ENCODE measurements at places on chromosomes 5 and 9.

- no peak for DNase-seq
These were observed 152.9 kb upstream of the PHYKPL start for GRCh38 chr5:178385496-178385890.

DNA sequence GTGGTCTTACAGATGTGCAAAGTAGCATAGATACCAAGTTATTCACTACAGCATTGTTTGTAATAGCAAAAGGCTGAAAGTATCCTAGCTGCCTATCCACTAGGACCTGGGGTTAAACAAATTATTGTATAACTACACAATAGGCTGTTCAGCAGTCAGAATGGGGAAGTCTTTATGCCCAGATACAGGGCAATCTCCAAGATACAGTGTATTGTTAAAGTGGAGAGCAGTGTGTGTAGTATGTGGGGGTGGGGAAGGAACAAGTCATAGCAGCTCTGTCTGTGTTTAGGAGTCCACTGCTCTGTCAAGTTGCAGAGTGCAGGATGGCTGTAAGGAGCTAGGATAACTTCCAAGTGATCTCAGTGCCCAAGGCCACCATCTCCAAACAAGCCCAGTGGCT is 5.5 kb downstream of the PCYOX1L start:
- DNase-seq: no peak

DNA sequence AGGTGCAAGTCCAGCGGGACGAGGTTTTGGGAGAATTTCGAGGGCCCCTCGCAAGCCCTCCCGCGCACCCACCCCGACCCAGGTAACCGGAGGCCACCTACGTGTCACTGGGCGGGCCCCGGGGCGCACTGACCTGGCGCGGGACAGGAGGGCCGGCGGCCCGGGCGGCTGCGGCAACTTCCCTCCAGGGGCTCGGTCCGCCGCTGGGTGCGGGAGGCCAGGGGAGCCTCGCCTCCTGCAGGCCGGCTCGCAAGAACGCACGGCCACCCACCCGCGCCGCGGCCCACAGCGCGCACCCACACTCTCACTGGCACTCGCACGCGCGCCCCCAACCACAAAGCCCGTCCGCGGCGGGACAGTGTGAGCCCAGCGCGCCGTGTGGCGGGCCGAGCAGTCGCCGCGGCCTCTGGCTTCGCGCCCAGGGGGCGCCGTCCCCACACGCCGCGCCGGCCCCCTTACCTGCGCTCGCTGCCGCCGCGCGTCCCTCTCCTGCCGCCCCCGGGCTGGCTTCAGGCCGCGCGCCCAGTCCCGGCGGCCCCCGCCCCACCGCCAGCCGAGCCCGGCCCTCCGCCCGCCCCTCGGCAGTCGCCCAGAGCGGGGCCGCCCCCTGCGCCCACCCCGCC is 451 bp downstream of the LPAR1 start:
- peak; percentile 25 for DNase-seq

GRCh38 chr9:115106001-115106400 is 12.0 kb downstream of the TNC start:
- DNase-seq: no peak

DNA sequence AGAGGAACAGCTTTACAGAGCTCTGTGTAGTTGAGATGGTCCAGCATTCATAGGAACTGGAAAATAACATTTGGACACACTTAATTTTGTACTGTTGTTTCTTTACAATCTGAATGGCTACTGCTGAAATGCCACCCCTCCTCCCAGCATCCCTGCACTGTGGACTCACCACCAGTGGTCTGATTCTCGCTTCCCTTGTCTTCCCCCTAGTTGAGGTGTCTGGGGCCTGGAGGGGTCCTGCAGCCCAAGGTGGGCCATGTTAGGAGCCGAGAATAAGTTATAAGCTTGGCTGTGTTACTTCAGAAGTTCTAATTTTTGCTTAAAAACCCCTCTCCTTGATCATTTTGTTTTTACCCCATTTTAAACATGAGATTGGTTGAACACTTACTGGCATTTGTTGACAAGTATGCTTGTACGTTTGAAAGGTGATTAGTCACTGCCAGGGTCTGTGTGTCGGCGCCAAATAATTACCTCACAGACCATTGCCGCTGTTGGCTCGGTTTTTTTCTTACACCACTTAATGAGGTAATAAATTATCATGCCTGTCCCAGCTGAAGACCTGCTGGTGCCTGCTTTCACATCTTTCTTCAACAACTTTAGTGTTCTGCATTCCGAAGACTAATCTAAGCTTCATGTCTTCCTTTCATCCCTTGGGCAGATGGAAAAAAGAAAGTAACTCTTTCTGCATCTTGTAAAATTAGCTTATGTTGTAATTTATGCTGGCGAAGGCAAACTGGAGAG is 65.8 kb downstream of the MCCC2 start:
- DNase-seq: no peak

GRCh38 chr9:1231998-1232919 is 182.1 kb downstream of the DMRT2 start:
- DNase-seq: no peak

DNA sequence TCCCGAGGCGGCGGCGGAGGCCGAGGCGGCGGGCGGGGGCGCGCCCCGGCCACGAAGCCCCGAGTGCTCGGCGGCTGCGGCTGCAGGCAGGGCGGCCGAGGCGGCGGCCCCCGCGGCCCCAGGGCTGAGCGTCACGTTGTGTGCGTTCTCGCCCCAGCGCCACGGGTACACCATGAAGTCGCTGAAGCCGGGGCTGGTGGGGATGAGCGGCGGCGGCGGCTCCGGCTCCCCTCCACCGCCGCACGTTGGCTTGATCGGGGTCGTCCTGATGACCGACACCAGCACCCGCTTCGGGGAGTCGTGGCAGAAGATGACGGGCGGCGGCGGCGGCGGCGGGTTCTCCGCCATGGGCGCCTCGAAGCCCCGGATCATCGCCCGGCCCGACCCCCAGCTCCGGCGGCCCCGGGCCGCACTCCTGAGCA is 498 bp downstream of the ZNF367 start:
- DNase-seq: no peak

DNA sequence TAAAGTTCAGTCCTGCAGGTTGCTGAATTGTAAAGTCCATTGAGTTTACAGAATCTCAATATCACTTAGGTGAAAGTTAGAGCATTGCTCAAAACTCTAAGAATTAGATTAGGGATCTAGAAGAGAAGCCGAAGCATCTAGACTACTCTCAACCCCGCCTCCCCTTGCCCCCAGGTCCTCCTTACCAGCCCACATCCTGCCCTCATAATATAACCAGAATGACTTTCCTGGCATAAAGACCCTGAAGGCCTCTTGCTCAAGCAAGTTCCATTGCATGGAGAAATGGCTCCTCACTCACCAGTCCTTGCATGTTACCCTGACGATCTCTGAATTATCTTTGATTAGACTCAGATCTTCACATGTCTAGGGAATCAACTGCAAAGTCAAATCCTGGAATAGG is 78.8 kb downstream of the SPATA31C2 start:
- no peak for DNase-seq

DNA sequence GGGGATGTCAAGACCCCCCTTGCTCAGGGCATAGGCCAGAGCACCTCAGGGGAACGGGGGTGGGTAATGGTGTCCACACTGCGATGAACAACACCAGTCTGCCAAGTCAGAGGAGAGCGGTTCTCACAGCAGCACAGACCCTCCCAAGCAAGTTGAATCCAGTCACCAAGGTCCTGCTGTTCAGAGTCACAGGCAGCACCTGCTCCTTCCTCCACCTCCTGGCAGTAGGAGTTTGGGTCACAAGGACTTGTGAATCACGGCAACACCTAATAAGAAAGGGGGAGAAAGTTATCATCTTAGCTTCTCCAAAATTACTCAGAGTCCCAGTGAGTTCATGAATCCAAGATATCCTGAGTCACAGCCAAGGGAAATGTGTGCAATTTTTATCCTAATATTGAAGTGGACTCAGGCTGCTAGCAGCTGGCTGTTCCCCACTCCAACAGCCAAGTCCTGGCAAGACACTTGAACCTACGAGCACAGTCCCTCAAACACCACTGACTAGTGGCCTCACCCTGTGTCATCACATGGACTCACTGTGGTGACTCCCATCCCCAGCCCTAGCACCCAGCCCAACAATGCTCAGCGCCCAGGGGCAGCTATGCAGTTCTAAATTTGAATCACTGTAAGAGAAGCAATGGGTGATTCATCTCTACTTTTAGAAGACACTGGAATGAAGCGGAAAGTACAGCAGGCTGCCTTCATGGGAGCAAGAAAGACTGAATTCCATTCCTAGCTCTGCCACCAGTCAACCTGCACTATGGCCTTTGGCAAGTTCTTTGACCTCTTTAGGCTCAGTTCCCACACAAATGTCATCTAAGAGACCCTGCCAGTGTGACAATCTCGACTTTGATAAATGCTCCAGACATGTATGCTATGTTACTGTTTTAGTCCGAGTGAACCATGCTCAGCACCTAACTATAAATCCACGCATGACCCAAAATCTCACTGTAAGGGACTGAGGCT is 113.7 kb downstream of the KLHL3 start:
- no peak for DNase-seq

GRCh38 chr9:113854310-113854709 is 21.8 kb upstream of the ZNF618 start:
- DNase-seq: no peak

DNA sequence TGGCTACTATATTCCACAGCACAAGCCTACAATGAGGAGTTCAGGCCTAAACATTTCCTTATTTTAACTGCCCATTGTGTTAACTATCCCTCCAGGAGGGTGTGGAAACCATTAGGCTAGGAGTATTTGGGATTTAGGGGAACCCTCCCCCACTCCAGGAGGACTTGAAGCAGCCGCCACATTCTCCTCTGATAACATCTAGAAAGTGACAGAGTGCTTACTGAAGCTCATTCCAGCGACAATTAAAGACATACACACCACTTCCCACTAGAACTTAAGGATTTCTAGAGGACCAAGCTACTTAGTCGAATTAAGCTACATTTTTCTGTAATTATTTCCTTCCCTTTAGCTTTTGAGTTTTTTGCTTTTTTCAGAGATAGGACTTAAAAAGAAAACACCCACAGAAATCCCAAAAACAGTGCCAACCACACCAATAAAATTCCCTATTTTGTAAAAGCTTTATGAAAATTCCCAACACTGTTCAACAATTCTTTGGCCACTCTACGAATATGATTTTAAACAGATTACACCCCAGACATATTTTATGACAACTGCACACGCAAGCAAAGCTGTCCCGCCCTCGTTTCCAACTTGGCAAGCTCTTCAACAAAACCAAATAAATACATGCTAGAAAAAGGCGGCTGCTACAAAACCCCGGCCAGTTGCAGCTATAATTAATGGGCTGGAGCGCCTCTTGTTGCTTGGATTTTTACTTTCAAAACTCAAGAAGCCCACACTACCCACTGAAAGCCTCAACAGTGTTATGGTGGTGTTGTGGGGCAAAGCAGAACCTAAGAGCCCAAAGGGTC is 4.5 kb downstream of the ROR2 start:
- no peak for DNase-seq

- peak; percentile 42 for DNase-seq
These were observed 382.6 kb downstream of the ADGRV1 start for GRCh38 chr5:90941002-90941720.

- DNase-seq: no peak
These were observed 1.4 kb downstream of the ETF1 start for GRCh38 chr5:138541511-138542179.

- DNase-seq: no peak
These were observed 1864.1 kb downstream of the EFNA5 start for GRCh38 chr5:105806596-105806995.

- DNase-seq: no peak
These were observed 6.3 kb downstream of the CEP72 start for GRCh38 chr5:618450-618849.

DNA sequence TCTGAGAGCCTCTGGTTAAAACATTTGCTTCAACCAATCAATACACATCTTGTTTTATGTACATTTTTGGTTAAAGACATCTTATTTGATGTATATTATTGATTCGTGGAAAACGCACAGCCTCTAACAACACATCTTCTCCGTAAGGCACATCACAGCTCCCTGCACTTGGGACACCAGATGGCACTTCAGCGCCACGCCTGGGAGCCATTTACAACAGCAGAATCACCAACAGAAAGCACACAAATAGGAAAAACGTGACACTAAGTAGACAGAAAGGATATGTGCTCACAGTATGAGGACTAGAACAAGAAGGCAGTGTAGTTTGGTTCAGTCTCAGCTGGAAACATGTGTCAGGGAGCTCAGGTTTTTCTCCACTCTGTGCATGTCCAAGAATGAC is 199.7 kb downstream of the ROR2 start:
- no peak for DNase-seq

DNA sequence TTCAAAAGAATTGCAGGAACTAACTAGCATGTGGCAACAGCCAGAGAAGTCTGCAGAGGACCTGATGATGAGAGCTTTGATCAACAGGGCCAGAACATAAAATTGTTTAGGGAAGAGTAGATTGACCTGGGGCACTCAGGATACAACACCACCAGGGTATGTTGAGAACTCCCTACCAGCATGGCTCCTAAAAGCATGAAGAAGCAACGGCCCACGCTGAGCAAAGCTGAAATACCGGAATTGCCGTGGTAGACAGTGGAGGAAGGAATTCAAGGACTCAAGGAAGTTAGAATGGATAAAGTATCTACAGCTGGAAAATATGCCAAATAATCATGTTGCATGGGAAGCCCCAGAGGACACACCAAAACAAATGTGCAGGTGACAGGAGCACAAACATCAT is 31.6 kb downstream of the DROSHA start:
- no peak for DNase-seq

DNA sequence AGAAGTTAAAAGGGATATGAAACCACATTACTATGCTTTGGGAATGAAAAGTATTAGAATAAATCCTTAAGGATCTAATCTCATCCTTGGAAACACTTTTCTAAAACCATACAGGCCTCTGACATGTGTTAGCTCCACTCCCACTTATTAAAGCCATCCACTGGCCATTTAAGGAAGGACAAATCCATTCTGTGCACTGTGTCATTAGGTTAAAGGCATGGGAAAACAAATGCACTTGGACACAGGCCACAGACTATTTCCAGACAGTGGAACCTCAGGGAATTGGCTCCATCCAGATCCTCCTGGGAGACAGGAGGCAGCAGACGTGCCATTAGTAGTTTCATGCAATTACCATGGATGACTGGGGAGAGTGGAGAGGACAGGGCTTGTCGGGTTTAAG is 454.9 kb downstream of the ENC1 start:
- DNase-seq: no peak

DNA sequence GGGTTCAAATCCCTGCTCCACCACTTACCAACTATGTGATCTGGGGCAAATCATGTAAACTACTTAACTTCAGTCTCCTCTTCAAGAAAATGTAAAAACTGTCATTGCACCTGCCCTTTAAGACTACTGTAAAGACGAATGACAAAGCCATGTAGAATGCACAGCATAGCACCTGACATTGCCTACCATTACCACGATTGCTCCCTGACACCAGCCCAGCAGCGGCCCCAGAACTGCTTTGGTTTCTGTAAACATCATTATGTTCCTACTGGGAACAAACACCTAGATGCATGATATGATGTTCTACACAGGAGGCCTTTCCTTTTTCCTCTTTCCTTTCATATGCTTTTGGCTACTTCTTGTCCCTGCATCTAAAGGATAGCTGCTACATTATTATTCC is 23.1 kb upstream of the PLPP6 start:
- DNase-seq: no peak
